CD4-positive, alpha-beta T cell treated with Interleukin-15 for 4 hours (primary cell): ENCODE measurements at places on chromosomes 7 and 10.

- no peak for DNase-seq
Measured at GRCh38 chr7:141144921-141145629, 71.2 kb downstream of the TMEM178B start.

- no peak for DNase-seq
Measured at GRCh38 chr10:43251419-43252165, 15.3 kb downstream of the RASGEF1A start.

DNA sequence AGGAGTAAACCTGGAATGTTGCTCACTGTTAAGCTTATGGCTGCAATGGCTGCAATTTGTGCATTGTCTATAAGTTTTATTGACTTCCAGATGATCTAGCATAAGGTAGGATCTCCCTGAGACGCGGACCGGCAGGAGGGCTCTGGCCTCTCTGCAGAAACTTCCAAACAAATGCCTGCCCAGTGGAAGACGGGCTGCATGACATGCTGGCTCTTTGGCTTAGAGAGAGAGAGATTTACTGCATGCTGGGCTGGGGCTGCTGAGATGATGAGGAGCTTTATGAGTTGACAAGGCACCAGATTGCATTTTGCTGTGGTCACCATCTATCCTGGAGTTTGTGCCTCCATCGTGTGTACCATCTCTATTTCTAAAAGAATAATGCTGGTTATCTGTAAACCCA lies 193.2 kb downstream of the GALNT17 start:
- no peak for DNase-seq

DNA sequence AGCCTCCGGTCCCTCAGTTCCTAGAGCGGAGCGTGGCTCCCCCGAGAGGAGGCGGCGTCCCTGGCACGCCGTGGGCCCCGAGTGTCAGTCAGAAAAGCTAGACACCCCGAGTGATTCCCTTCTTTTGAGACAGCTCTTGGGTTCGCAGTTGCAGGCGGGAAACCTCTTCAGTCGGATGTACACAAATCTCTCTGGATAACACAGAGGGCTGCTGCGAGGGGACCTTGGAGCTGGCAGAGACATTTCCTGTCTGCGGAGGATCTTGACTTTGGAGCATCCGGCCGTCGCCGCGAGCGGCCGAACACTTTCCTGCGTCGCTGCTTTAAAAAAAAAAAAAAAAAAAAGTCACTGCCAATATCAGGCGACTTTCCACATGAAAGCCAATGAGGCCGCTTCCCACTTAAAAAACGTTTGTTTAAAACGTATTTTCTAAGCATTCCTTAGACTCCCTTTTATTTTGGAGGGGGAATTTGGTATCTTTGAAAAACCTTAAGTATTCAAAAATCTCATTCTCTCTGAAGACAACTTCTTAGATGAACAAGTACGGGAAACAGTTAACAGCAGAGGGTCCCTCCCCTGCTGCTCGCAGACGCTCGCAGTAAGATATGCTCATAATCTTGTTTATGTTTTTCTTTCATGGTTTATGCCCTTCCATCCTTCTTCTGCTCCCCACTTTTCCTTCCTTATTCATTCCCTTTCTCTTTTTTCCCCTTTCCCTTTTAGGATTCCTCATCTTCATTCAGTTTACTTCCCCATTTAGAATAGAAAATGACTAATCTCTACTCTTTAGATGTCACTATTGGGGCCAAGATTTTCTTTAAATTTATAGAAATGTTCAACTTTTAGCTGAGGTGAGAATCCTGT lies 10.0 kb downstream of the HHEX start:
- DNase-seq, result no peak

GRCh38 chr7:134298902-134299683 lies 17.6 kb downstream of the SLC35B4 start:
- no peak for DNase-seq

GRCh38 chr7:54680377-54681005 lies 78.5 kb downstream of the SEC61G start:
- no peak for DNase-seq

DNA sequence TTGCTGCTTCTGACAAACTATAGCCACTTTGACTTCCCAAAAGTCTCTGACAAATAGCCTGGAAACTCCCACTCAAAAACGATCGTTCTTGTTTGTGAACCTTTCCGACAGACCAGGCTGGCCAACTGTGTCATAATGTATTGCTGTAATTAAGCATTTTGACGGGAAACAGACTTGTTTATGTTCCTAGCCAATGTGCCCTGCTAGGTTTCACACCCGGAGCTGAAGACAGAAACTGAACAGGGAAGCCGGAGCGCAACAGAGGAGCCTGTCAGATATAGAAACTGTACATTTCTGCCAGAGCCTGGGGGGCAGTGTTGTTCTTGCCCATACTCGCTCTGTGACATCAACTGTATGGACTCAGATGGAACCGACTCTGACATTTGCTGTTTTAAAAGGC lies 55.3 kb upstream of the C7orf33 start:
- no peak for DNase-seq

GRCh38 chr10:76429368-76430060 lies 998.1 kb downstream of the LRMDA start:
- no peak for DNase-seq

- no peak for DNase-seq
Measured at GRCh38 chr7:95472581-95473161, 13.1 kb upstream of the ASB4 start.

- no peak for DNase-seq
Measured at GRCh38 chr7:157559596-157560257, 222.9 kb downstream of the DNAJB6 start.

DNA sequence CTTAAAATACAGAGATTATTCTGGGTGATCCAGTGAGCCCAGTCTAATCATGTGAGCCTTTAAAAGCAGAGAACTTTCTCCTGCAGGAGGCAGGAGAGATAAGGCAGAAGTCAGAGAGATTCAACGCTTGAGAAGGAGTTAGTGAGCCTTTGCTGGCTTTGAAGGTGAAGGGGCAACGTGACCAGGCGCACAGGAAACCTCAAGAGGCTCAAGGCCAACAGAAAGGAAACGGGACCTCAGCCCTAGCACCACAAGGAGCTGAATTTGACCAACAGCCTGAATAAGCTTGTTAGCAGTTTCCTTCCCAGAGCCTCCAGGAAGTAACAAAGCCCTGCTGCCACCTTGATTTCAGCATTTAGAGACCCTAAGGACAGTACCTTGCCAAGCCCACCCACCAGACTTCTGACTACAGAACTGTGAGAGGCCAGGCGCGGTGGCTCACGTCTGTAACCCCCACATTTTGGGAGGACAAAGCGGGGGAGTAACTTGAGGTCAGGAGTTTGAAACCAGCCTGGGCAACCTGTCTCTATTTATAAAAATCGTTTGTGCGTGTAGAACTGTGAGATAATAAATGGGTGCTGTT lies 87.3 kb upstream of the KAT6B start:
- peak; percentile 27 for DNase-seq

DNA sequence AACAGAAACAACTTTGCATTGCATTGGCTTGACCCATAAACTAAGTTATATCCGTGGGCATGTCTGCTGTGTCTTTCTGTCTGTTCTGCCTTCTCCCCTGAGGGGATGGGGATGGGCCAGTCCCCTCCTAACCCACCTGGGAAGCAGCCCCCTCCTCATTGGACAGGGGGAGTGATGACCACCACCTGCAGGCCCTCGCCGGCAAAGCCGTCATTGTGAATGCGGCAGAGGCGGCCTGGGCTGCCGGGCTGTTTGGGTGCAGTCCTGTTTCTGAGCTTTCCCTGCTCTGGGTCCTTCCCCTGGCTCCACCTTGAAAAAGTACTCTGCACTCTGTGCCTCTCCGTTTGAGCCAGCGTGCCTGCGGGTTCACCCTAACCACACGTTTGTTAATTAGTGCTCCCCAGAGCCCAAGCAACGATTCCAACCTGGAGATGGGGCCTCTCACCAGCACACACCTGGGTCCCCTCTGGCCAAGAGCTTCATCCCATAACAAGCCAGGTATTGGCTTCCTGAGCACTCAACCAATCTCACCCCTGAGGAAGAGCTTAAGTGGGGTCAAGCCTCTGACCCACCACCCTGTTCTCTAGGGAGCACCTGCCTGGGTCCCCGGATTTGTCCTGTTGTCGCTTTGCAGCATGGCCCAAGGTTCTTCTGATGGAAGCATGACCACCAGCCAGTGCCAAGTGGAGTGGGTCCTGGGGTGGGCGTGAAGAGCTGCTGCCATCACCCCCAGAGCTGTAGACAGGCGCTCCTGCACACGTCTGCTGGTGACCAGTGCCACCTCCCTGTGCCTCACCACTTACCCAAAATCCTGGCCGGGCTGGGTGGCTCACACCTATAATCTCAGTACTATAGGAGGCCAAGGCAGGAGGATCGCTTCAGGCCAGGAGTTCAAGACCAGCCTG lies 39.4 kb upstream of the ZMIZ2 start:
- no peak for DNase-seq

- DNase-seq, result no peak
Measured at GRCh38 chr10:55852900-55853299, 508.2 kb downstream of the ZWINT start.

DNA sequence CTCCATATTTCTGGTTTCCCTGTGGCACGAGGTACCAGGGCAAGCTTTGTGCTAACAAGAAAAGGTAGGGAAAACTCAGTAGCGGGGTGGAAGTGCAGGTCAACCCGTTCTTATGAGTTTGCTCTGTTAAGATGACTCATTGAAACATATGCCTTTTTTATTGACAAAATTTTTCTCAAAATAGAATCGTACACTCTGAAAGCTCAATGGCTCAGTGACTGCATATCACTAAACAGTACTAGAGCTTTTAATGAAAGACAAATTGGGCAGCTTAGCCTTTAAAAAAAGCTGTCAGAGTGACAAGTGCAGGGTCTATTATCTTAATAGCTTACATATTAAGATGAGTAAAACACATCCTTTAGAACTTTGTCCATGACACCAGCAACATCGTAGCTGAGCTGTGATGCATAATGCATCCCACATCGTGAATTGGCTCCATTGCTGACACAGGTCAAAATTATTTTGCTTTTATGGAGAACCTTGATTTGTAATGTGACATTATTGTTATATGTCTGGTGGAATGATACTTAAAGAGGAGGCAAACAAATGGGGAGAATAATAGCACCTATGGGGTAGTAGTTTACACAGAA lies 264.4 kb downstream of the ETV1 start:
- no peak for DNase-seq

GRCh38 chr7:28195910-28196620 lies 15.5 kb upstream of the JAZF1 start:
- no peak for DNase-seq

DNA sequence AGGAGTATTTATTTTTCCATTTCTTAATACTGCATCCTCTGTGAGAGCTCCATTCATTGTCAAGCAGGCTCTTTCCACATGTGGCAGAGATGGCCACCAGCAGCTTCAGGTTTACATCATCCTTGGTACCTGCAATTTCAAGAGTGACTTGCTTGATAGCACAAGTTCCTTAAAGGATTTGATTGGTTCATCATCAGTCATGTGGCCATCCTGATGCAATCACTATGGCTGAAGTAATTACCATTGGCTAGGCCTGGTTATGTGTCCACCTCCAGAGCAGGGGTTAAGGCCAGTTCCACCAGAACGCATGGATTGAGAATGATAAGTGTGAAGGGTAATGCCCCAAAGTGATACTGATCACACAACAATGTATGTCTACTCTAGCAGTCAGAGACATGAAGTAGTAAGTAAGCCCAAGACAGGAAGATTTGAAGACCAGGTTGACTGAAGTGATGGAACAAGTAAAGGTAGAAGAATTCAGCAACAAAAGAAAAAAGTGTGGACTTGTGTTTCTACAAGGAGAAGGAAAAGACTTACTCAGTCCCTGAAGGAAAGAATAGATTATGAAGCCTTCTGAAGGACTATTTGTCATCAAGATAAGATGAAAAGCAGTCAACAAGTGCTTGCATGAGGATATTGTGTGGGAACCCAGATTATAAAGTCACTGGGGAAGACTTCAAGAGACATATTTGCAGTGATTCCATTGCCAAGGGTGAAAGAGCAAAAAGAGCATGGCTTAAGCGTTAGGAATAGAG lies 26.4 kb upstream of the PRKAR2B start:
- DNase-seq, result no peak

DNA sequence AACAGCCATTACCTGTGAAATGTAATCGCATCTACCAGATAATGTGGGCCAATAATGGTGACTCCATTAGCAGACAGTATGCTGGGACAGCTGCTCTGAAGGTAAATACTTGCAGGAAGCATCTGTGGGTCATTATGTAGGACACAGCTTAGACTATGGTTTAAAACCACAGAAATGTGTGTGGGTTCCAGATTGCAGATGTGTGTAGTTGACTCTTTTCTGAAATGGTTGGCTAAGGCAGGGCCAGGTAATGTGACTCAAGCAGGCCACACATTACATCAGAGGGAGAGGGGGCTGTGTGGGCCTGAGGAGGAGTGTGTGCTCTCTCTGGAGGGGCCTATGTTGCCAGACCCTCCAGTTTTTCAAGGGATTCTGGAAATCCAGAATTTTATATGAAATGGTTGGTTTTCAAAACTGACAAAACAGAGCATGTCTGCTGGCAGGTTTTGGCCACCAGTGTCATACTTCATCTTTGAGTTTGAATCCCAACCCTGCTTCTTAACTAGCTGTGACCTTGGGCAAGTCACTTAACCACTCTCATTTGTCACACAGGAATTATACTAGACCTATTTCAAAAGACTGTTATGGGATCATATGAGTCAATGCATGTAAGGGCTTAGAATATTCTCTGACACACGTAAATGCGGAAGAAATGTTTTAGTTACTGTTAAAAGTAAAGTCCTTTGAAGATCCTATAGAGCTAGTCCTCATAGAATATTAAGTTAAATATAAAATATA lies 64.5 kb downstream of the MCMBP start:
- DNase-seq, result no peak

DNA sequence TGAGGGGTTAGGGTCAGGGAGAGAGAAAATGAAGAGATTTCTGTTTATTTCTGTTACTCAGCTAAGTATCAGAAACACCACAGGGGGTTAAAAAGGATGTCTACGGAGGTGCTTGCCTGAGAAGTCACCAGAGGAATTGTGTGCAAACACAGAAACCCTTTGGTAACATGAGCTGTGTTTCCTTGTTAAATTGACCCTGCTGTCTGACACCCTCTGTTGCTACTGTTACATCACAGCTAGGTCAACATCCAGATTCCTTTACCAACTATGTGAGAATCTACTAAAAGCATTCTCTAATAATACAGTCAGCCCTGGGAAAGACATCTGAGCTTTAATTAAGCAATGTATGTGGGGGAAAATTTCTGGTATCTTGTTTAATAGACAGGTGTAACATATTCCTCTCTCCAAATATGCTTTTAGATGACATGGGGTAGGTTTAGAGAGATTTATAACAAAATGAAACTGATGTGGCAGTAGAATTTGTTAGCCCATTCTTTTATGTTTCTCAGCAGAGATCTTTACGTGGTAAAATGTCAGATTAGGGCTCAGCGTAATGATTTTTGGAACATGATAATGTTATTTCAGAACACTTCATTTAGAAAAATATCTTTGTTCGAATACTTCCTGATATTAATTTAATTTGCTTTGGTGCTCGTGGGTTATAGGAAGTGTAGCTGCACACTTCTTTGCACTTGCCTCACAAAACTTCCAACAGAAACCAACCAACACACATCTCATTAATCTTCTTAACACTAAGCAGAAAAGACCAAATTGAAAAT lies 168.0 kb upstream of the AHR start:
- DNase-seq, result no peak

GRCh38 chr7:18639711-18640110 lies 144.2 kb downstream of the HDAC9 start:
- DNase-seq, result no peak

- no peak for DNase-seq
Measured at GRCh38 chr7:115678086-115678982, 352.2 kb downstream of the TFEC start.

GRCh38 chr10:109668154-109668665 lies 255.1 kb downstream of the XPNPEP1 start:
- DNase-seq, result no peak

GRCh38 chr7:33821970-33822369 lies 83.4 kb upstream of the BMPER start:
- no peak for DNase-seq

- DNase-seq, result no peak
Measured at GRCh38 chr7:9691286-9691685, 1257.9 kb downstream of the NXPH1 start.
